ENCODE measurements at places on chromosomes 16 and 17.

GRCh38 chr17:35241520-35241919, 1.4 kb upstream of the SLFN5 start:
- DNase-seq, result no peak

DNA sequence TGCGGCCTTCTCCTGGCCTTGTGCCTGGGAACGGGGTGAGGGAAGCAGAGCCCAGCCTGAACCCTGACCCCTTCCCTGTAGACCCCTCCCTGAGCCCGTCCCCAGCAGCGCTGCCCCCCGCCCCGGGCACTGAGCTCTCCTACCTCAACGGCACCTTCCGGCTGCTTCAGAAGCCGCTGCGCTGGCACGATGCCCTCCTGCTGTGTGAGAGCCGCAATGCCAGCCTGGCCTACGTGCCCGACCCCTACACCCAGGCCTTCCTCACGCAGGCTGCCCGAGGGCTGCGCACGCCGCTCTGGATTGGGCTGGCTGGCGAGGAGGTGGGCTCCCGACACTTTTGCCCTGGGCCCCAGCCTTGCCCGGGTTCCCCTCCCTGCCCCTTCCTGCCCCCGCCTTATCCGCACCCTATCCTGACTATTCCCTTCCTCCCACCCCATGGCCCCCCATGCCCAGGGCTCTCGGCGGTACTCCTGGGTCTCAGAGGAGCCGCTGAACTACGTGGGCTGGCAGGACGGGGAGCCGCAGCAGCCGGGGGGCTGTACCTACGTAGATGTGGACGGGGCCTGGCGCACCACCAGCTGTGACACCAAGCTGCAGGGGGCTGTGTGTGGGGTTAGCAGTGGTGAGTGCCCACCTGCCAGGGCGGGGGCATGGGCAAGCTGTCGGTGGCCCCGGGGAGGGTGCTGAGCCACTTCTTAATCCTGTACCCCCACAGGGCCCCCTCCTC, 62.1 kb downstream of the MRC2 start:
- no peak for DNase-seq

- DNase-seq, result no peak
These were observed 27.0 kb upstream of the CAPNS2 start for GRCh38 chr16:55539488-55539887.

DNA sequence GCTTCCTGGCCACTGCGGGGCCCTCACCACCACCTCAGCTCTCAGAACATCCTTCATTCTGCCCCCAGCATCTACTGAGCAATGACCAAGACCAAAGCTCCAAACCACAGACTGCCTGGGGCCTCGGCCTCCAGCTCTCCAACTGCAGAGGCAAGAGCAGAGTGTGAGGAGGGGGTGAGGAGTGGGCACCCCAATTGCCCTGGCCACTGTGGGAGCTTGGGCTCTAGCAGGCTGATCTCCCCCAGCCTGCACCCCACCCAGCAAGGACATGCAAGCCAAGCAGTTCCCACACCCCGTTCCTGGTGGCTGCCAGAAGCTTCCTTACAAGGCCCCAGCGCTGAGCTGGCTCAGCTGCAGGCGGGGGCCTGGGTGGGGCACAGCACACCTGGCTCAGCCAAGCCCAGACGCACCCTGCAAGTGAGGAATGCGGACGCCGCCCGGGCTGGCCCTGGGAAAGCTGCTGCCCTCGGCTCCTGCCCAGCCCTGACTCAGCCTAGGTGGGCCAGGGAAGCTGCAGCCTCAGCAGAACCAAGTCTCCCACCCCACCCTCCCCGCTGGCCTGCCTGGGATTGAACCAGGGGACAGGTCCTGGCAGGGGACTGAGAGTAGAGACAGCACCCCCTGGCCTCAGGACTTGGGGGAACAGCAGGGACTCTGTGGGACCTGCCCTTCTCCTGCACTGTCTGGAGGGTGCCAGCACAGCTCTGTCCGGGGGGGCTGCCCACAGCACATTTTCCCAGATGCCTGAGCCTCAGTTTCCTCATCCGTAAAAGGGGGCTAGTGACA, 29.7 kb upstream of the KRT17 start:
- DNase-seq, result no peak

DNA sequence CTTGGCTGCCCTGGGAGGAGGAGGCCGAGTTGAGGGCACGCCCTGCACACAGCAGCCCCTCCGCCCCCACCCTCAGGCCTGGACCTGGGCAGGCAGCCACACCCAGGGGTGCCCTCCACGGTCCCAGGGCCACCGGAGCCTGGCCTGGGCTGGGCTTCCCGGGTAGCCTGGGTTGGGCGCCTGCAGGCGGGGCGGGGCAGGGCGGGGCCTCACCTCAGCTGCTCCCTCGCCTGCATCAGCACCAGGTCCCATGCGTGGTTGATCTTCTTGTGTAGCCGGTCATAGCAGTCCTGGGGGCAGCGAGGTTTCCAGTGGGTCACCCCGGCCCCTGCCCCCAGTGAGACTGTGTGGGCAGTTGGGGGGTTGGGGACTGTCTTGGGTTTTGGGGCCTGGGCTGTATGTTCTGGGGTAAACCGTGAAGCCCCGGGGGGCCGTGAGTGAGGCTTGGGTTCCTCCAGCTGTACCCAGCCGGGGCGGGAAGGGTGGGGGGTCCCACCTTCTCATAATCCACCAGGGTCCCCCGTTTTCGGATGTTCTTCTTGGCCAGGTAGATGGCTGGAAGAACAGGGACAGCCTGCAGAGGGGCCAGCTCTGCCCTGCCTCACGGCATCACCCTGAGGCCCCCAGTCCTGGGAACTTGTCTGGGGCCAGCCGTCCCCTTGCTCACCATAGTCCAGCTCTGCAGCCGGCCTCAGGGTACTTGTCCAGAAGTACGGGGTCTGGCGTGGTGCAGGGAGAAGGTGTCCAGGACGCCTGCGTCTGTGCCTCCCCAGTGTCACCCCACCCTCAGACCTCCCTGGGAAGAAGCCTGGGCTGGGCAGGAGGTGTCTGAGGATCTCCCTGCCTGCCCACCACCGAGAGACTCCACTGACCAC, 2.0 kb downstream of the RGS11 start:
- no peak for DNase-seq

- no peak for DNase-seq
These were observed 141.1 kb downstream of the DNAH9 start for GRCh38 chr17:11739351-11739750.

GRCh38 chr17:45311760-45312476, 4.9 kb downstream of the MAP3K14 start:
- no peak for DNase-seq

GRCh38 chr16:2243031-2243528, 6.8 kb downstream of the DNASE1L2 start:
- no peak for DNase-seq

GRCh38 chr16:75948441-75948840, 222.2 kb upstream of the CPHXL start:
- no peak for DNase-seq

DNA sequence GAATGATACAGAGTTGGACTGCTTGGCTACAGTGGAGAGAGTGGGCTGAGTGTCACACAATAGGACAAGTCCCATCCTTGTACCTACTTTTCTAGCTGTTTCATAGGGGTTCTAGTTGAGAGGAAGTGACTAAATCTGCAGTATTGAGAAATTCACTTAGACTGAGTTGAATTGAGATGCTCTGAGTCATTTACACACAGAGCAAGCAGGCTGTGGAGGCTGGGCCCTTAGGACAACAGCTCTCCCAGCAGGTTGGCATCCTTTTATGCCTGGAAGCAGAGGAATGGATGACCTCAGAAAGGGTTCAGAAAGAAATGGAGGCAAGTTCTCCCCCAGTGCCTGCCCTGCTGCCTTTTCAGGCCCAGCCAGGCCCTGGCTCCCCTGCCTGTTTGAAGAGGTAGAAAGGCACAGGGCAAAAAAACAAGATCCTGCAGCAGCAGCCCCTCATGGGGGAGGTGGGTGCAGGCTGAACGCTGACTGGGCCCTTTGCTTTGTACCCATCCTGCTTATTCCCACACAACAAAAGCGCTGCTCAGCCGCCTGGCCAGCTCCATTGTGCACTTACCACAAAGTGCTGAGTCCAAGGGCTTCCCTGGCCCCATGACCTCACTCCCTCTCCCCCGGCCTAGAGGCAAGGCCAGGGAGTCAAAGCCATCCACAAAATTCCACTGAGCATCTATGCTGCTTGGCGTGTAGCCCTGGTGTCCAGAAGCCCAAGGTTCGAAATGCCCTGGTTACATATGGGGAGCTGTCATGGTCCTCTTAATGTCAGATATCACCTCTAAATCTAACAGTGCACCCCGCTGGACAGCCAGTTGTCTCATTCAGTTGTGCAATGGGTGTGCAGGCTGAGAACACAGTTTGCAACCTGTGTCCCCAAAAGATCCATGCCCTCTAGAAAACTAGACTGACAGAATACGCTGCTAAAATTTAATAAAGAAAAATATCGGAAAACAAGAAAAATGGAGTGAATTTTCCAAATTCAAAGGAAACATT, 5.4 kb upstream of the CRYBA1 start:
- peak; percentile 97 for DNase-seq

GRCh38 chr16:51500306-51500705, 349.2 kb upstream of the SALL1 start:
- peak; percentile 34 for DNase-seq

DNA sequence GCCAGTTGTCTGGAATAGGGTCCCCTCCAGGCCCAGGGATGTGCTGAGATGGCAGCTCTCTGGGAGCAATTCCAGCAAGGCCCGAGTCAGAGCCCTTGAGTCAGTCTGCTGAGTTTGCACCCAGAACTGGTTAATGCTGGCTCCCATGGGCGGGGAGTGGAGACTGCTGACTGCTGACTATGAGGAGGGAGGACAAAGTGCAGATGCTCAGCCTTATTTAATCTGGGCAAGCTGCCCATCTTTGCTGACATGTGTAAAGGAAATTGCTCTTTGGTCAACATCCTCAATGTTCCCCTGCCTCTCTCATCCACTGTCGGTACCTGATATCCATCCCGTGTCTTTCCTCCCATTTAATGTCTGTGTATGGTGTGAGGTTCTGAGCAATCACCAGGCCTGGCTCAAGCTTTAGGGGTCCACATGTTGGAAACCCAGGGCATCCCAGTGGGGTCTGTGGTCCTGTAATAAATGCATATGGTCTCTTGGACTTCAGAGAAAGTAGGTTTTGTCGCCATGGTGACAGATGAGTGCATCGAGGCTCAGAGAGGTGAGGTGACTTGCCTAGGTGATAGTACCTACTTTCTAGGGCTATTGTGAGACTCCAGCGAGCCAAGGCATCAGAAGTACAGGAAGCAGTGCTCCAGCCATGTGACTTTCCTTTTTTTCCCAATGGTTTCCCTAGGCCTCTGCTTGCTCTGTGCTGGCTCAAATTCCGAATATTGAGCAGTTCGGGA, 20.0 kb upstream of the RNF135 start:
- peak; percentile 65 for DNase-seq

DNA sequence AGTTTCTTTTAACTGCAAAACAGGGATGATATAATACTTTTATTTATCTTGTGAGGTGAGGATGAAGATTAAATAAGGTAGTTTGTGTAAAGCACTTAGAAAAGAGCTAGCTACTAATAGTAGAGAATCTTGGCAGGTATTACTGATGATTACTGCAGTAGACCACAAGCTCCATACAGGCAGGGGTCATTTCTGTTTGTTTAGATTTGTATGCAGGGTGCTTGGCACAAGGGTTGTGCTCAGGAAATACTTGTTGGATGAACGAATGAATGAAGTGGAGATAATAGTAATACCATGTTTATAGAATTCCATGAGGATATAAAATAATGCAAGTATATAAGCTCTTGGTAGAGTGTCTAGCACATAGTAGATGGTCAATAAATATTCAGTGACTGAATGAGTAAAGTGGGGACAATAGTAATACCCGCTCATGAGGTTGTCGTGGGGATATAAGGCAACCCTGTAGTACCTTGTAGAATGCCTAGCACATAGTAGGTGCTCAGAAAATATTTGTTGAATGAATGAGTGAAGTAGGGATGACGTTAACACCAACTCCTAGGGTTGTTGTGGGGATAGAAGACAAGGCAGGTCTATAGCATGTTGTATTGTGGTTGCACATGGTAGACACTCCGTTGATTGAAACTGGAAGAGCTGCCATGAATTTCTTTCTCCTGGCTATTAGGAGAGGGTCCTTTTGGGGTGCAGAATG, 83.0 kb downstream of the ABCC1 start:
- DNase-seq, result no peak

- DNase-seq, result no peak
These were observed 14.7 kb upstream of the CMTR2 start for GRCh38 chr16:71303938-71304337.

GRCh38 chr16:17469011-17469740, 1.6 kb downstream of the XYLT1 start:
- peak; percentile 80 for DNase-seq

DNA sequence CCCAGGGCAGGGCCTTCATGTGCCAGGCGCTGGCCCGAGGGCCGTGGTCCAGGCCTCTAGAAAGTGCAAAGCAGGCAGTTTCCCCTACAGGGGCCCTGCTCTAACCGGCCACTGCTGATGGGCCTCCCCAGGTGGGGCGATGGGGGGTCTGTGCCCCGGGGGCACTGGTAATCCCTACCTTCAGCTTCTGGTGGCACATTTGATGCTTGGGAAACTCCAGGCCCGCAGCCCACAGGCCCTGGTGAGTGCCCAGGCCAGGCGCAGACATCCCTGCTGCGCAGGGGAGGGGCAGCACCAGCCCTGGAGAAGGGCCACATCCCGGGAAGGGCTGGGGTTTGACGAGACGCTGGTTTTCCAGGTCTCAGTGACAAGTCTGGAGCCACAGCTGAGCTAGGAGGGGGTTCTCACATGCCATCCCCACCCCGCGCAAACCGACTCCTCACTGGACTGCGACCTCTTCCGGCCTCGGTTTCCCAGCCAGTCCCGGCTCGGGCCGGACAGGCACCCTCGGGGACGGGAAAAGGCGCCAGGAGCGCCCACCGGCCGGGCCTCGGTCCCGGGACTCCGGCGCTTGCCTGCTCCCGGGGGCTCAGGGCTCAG, 1.6 kb downstream of the DOC2B start:
- no peak for DNase-seq

DNA sequence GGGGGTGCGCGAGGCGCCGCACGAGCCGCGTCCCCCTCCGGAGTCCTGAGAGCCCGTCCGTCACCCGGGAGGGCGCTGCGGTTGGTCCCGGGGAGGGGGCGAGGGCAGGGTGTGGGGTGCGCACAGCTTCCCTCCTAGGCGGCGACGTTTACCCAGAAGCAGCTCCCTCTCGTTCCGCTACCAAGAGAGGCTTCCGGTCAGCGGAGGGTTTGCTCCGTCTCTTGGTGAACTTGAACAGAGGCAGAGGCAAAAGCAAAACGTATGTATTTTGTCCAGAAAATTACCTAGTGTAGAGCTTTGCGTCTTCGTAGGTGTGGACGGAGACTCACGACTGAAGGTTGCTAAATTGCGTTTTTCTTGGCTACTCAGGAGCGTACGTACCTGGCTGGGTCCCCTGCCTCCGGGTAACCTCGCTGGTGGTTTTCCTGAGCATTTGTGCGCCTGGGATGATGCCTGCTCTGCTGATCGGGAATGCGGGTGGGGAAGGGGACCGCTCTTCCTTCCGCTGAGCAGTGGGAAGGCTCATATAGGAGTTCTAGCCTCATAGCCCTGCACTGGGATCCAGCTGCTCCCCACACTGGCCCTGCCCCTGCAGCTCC, 833 bp downstream of the WSCD1 start:
- DNase-seq, result peak; percentile 64

All from adipocyte (in vitro differentiated cells).